ENCODE measurements at places on chromosomes 4 and X. TPM values are rescaled to one million over a fixed set of nuclear protein-coding genes. Genes with fewer than 3 reads are reported as not detected.

The HTT gene
- 19.4 TPM for total RNA-seq

The FGF5 gene
- total RNA-seq, result 9.0 TPM

The MCF2 gene
- 1.9 TPM for total RNA-seq

The AKAP4 gene
- not detected for total RNA-seq

The TEX13C gene
- total RNA-seq, result not detected

The NALF2 gene
- not detected for total RNA-seq

The DDIT4L gene
- total RNA-seq, result not detected

The AVPR2 gene
- not detected for total RNA-seq

The USP17L29 gene
- total RNA-seq, result not detected

The NPY1R gene
- not detected for total RNA-seq

The ASB12 gene
- total RNA-seq, result not detected

The USP17L17 gene
- not detected for total RNA-seq

The MAGEB3 gene
- total RNA-seq, result not detected

The UGT2A3 gene
- not detected for total RNA-seq

The ADAD1 gene
- total RNA-seq, result not detected

The ASB9 gene
- total RNA-seq, result 4.2 TPM

The STAP1 gene
- total RNA-seq, result not detected

The MAGEC1 gene
- total RNA-seq, result not detected

The UGT2B11 gene
- total RNA-seq, result not detected

The CT83 gene
- total RNA-seq, result not detected

The MAB21L2 gene
- not detected for total RNA-seq

The REPS2 gene
- total RNA-seq, result 3.7 TPM

The TRO gene
- total RNA-seq, result 21.3 TPM

The TRAPPC11 gene
- total RNA-seq, result 31.9 TPM

The TMEM150C gene
- 0.26 TPM for total RNA-seq

The PNMA5 gene
- total RNA-seq, result not detected

The GPRASP2 gene
- 12.6 TPM for total RNA-seq

The FGFBP1 gene
- total RNA-seq, result not detected

The AWAT2 gene
- total RNA-seq, result not detected

The AFM gene
- total RNA-seq, result not detected

The GUCY1A1 gene
- total RNA-seq, result not detected

The DCAF4L1 gene
- total RNA-seq, result under 0.01 TPM

The TRPC3 gene
- 0.45 TPM for total RNA-seq

The ERCC6L gene
- total RNA-seq, result 15.3 TPM

The STPG2 gene
- total RNA-seq, result not detected

The MAGEH1 gene
- 14.8 TPM for total RNA-seq

The CHRDL1 gene
- total RNA-seq, result not detected

The SPANXB1 gene
- not detected for total RNA-seq

The CYTL1 gene
- not detected for total RNA-seq

The SEC24B gene
- total RNA-seq, result 25.6 TPM

The GPR50 gene
- total RNA-seq, result not detected

The HSD17B10 gene
- total RNA-seq, result 76.3 TPM

The SSX3 gene
- not detected for total RNA-seq

The SOX3 gene
- total RNA-seq, result not detected

The PAGE4 gene
- not detected for total RNA-seq

The CLNK gene
- not detected for total RNA-seq

The EFHC2 gene
- 0.17 TPM for total RNA-seq

The GAGE12E gene
- not detected for total RNA-seq

The KDR gene
- 19.3 TPM for total RNA-seq

Measured in LHCN-M2 (cell line).